ENCODE measurements at places on chromosomes 2 and 18.

DNA sequence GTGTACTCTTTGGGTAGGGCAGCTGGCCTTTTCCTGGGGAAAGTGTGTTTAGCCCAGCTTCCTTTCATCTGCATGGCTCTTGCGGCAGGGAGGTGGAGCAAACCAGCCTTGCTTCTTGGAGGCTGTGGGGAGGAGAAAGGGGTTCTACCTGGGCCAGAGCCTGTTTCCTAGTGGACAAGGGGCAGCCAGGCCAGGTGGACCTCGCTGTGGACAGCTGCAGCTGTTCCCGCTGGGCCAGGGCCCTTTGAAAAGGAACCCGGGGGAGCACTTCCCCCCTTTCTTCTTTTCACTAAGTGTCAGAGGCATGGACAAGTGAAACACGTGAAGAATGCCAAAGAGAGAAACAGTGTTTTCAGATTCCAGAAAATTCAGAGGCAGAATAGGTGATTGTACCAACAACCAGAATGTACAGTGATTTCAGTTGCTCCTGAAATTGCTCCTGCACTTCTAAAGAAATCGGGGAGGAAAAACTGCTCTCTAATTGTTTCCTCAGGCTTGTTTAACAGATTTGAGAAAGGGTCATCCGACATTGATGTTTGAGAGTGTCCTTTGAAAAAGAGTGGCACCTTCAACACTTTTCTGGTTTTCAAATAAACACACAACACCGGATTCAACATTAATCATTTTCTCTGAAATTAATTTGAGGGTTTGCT lies 3.9 kb downstream of the GLI2 start:
- no peak for DNase-seq

- DNase-seq: no peak
Measured at GRCh38 chr2:104321116-104321795, 532.7 kb upstream of the POU3F3 start.

DNA sequence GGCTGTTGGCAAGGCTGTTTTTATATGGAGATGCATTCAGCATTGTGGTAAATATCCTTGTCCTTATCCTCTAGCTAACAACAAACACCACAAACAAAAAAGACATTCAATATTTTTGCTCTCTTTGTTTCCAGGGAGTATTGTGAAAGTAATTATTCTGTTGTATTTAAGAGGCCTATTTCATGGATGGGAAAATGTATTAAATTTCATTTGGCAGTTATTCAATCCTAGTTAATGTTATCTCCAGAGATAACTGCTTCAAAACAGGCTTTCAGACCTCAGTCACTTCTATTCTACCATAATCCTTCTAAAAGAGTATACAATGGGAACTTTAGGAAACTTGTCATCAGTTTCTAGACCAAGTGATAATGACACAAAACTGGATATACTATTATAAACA lies 280.5 kb upstream of the CCDC68 start:
- no peak for DNase-seq

DNA sequence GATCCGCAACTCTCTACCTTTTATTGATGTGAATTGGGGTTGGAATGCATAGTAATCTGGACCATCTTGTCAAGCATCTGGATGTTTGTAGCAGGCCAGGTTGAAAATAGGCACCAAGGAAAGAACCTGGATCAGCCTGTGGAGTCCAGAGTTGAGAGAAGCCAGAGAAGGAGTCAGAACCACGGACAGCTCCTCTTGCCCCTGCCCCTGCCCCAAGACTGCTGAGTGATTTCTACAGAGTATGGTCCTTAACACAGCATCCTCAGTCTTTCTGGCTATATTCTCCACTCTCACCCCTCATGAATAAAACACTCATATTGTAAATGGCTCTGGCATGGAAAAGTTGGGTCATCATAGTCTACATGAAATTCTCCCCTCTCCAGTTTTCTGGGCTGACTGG lies 154.6 kb downstream of the LOXHD1 start:
- DNase-seq: peak; percentile 55

DNA sequence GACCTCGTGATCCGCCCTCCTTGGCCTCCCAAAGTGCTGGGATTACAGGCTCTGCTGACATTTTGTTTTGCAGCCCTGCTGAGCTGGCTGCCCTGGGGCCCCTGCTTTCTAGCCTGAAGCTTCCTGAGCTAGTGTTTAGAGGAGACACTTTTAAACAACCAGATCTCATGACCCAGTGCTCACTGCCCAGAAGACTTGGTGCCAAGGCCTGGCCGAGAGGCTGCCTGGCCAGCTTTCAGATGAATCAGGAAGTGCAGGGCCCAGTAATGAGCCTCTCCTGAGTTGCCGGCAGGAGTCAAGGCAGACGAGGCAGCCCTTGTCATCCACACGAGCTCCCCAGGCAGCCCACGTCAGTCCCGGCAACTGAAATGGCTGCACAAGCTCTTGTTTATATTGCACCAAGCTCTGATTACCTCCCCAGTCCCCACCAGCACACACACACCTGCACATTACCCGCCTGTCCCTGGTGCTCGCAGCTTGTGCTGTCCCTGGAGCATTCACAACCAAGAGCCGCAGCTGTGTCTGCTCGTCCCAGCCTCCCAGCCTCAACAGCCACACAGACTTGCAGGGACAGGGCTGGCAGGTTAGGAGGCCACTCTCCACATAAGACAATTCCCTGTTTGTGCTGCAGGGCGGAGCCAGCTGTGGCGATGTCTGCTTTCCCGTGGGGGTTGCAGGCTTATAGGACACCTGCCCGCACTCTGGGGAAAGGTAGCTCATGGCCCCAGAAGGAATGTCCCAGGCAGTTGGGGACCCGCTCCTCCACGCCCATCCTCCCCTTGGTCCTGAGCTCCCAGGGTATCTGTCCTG lies 331.2 kb upstream of the MYT1L start:
- DNase-seq: no peak

DNA sequence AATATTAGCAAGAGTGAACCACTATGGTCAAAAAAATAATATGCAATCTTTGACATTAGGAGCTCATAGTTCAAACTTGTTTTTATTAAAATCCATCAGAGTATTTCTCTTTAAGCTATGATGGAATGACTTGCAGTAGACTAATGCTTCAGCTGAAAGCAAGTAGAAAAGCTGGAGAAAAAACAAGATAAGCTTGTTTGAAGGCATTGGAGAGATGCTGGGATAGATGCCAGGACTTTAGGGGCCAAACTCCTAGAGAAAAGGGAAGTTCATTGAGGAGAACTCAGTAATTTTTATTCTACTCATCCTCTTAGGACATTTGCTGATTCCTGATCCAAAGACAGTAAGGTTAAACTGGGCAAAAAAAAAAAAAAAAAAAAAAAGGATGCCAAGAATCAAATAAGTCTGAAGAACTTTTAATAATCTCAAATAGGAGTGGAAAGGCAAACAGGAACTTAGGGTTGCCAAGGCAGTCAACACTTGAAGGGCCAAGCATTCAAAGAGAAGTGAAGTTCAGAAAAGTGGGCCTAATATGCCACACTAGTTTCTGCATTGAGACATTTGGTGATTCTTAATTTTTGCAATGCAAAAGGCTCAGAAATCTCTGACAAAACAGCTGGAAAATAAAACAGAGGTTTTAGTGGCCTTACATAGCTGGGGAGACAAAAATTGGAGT lies 19.7 kb upstream of the AFF3 start:
- peak; percentile 34 for DNase-seq

GRCh38 chr18:35409911-35410310 lies 32.8 kb upstream of the ZNF396 start:
- peak; percentile 77 for DNase-seq

- no peak for DNase-seq
Measured at GRCh38 chr18:1020731-1021344, 116.2 kb downstream of the ADCYAP1 start.

GRCh38 chr2:160110674-160111239 lies 48.3 kb upstream of the PLA2R1 start:
- no peak for DNase-seq

GRCh38 chr2:11729362-11730212 lies 16.8 kb upstream of the LPIN1 start:
- no peak for DNase-seq

DNA sequence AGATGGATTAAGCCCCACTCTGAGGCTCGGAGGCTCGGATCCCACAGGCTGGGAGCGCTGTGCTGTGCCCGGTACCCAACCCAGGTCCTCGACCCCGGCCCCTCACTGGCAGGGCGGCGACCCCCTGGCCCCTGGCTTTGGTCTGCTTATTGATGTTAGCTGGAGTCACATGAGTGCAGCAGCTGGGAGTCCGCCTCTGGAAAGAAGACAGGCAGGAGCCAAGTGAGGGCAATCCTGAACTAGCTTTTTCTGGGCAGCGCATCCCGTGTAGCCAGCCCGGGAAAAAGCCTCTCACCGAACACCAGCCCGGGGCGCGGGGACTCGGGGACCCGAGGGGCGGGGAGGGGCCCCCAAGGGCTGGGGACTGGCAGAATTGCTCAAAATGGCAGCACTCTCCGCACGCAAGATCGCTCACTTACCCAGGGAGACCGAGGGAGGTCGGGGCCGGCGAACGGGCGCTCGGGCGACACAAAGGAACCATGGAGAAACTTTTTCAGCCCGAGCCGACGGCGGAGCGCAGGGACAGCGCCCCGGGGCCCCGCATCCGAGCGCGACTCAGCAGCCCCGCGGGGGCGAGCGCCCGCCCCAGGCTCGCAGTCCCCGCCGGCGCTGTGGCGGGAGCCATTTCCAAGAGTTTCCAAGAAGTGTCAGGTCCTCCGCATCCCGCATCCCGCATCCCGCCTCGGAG lies 567 bp downstream of the TMEM200C start:
- no peak for DNase-seq

DNA sequence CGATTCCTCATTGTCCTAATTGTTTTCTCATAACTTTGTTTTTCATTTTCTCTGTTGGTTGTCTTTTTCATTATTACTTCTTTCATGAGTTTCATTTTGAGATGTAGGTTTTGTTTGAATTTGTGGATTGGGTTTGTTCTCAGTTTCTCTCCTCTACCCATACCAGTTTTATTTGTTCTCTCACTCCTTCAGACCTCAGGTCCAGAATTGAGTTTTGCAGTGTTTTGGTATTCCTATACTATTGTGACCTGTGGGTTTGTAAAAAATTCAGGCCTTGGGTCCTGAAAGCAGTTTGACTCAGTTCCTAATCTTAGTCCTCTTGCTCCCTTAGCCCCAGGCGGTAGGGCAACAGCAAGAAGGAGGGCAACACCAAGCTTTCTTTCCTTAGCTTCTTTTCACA lies 28.3 kb upstream of the UBE2E3 start:
- DNase-seq: no peak

GRCh38 chr2:11675423-11676112 lies 5.6 kb upstream of the NTSR2 start:
- no peak for DNase-seq

- DNase-seq: no peak
Measured at GRCh38 chr18:70382017-70382416, 93.2 kb downstream of the SOCS6 start.

DNA sequence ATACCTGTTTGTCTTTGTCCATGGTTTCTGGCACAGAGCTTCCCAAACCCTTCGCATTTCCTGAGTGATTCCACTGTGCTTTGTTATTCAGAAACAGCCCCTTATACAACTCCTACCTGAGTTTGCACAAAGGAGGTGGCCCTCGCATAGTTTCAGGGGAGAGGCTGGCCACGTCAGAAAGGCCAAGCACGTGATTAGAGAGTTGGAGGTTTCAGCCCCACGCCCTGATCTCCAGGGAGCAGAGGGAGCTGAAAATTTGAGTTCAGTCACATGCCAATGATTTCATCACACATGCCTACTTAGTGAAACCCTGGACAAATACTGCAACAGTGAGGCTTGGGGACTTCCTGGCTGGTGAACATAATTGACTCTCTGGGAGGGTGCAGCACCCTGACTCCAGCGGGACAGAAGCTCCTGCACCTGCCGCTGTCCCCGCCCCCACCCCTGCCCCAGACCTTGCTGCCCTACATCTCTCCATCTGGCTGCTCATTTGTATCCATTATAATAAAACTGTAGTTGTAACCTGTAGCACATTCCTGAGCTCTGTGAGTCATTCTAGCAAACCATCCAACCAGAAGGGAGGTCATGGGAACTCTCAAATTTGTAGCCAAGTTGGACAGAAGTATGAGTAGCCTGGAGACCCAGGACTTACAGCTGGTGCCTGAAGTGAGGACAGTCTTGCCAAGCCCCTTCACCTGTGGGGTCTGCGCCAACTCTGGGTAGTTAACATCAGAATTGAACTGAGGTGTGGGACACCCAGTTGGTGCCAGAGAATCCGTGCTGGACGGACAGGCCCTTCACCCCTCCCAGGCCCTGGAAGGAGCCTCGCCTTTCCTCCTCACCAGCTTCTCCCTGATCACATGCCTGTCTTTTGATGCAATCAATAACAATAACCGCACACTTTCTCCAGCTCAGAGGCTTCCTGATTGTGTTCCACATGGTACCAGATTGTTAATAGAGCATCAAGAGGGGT lies 224.3 kb downstream of the ANAPC1 start:
- no peak for DNase-seq

- no peak for DNase-seq
Measured at GRCh38 chr2:177964892-177965291, 107.7 kb downstream of the PDE11A start.

- DNase-seq: peak; percentile 33
Measured at GRCh38 chr2:123002660-123003248, 1022.3 kb upstream of the CNTNAP5 start.

GRCh38 chr2:79099140-79099686 lies 11.4 kb upstream of the REG1B start:
- peak; percentile 82 for DNase-seq

DNA sequence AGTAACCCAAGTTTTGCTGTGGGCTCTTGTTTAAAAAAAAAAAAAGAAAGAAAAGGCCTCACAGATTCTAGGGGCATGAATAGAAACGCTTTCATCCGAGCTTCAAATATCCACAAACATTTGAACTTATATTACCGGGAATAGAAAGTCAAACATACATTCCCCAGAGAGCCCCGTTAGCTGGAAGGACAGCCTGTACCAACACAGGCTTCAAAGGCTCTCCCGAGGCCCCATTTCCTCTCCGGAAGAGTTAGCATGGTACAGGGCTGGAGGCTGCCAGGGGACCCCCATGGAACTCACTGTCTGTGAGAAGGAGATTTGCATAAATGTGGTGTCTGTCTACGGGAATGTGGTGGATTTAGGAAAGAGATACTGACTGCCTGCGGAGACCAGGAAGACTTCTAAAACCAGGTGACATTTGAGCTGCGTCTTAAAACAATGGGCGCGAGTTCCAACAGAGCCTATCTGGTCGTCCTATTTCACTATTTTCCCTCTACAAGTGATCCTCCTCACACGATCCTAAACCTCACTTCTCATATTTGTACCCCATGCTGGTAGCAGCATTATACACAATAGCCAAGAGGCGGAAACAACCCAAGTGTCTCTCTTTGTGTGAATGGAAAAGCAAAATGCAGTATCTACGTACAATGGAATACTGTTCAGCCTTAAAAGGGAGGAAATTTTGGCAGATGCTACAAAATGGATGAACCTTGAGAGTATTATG lies 820 bp upstream of the MATN3 start:
- no peak for DNase-seq
